ENCODE measurements at places on chromosomes 6 and 20.

- DNase-seq, result no peak
Measured at GRCh38 chr20:13554706-13555105, 84.0 kb downstream of the TASP1 start.

DNA sequence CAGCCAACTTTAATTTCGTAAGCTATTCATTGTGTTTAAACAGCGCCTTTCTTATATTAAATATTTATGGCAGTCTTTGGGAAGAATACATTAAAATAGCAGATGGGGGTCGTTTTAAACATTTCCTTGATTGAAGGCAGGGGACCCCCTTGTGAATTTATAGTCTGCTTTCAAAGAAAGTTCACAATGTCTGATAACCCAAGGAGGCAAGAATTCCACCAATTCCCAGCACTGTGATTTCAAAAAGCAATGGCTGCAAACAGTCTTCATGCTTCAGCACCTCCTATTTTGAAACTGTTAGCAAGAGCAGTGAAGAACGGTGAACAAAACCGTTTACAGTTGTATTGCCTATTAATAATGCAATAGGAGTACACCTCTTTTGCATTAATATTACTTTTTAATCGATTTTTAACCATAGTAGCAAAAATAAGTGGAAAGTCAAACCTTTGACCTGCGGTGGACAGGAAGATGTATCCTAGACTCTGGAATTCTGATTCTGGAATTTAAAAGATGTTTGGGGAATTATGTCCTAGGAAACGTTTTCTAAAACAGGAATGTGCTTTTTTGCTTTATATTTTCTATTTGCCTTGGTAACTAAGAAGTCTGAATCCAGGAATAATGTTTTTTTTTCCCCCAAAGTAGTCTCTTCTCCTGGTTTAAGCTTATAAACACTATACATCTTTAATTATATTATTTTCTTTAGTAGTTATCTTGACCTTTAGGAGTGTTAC is 393.0 kb downstream of the CDKAL1 start:
- DNase-seq, result no peak

- DNase-seq, result no peak
Measured at GRCh38 chr6:143215771-143216170, 155.1 kb downstream of the AIG1 start.

DNA sequence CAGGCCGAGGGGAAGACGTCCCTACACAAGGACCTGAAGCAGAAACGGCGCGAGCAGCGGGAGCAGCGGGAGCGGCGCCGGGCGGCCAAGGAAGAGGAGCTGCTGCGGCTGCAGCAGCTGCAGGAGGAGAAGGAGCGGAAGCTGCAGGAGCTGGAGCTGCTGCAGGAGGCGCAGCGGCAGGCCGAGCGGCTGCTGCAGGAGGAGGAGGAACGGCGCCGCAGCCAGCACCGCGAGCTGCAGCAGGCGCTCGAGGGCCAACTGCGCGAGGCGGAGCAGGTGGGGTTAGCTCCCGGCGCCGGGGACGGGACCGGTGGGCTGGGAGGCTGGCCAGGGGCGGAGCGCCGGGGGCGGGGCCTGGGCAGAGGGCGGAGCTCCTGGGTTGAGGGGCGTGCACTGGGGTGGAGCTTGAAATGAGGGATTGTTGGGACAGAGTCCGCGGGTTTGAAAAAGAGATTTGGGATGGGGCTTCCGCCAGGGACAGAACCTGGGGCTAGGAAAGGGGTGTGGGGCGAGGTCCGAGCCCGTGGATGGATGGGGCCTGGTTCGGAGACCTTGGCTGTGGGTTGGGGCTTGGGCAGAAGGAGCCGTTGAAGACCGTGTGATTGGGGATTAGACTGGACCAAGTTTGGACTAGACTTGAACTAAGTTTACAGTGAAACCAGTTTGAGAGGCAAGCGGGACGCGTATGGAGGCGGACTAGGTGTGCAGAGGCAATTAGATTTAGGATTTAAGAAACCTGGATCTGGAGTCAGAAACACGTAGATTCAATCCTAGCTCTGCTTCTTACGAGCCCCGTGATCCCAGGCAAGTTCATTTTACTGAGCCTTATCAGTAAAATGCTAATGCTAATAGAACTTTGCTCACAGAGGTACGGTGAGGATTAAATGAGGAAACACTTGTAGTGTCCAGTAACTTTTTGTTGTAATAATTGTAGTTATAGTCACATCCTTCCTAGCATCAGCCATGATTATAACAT is 20.9 kb downstream of the DEF6 start:
- DNase-seq, result no peak

DNA sequence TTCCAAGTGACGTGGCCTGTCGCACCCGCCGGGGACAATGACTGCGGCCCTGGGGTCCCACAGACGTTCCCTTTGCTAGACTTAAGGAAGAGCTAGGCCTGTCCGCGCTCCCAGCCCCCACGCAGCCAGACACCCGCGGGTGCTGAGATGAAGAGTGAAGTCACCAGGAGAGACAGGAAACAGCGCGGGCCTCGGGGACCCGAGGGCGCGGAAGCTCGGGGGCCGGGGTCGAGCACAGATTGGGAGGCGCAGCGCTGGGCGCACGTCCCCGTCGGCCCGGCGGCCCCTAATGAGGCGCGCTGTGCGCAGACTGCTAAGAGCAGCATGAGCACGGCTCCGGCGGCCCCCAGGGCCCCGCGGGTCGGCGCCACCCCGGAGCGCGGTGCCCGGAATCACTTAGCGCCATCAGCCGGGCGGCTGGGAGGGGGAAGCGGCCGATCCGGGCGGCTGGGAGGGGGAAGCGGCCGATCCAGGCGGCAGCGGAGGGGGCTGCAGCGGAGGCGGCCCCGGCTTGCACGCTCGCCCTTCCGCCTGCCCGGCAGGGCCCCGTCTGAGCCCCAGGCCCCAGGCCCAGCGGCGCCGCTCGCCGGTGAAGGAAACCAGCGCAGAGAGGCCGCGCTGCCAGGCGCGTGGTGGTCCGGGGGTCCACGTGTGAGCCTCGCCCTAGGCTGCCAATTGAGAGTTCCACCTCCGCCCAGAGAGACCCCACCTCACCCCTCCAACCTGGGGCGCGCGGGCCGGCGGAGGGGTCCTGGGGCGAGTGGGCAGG is 8.3 kb upstream of the AVP start:
- no peak for DNase-seq

GRCh38 chr20:51739722-51740249 is 28.4 kb downstream of the ATP9A start:
- no peak for DNase-seq

DNA sequence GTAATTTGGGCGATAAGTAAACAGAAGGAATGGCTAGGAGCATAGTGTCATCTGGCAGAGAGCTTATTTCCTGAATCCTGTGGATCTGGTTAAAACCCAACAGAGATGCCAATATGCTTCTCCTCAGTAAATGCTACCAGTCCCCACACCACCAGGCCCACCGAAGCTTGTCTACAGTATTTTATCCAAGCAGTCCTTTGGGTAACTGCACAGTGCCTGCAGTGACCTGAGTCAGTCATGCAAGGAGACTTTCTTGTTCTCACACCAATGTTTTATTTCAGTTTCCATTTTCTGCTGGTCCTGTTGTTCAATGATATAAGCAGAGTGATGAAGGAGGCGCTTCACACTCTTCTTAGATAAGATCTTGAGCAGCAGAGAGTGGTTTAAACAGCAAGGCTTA is 326.3 kb downstream of the RIMS1 start:
- DNase-seq, result no peak

GRCh38 chr20:3514012-3514642 is 43.3 kb downstream of the ATRN start:
- no peak for DNase-seq

GRCh38 chr6:40922281-40922680 is 116.7 kb downstream of the UNC5CL start:
- no peak for DNase-seq

- DNase-seq, result no peak
Measured at GRCh38 chr6:128282961-128283360, 237.4 kb downstream of the PTPRK start.

DNA sequence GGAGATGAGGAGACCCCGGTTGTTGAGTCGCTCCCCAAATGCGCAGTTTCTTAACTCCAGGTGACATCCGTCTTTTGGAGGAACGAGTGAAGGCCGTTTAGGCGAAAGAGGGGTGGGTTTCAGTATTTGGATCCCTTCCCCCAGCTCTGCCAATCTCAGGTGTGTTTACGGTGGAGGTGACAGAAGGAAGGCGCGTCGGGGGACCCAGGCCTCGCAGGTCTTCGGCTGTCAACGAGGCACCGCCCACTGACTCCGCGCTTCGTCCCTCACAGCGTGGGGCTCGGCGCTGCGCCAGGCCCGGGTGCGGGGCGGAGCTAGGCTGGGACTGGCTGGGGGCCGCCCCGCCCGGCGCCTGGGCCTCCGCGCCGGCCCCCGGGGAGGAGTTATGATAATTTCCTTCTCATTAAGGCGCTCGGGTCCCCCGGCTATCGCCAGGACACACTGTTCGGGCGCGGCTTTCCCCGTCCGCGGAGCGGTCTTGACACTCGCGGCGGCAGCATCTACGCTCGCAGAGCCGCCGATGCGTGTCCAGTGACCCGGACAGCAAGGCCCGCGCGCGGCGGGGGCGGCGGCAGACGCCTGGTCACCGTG is at the start of gene TFAP2C:
Gene TFAP2C (plus strand): TSS at position 434 of the 591 bp plus-strand sequence. CDS start 239 bp downstream, outside the sequence.
- no peak for DNase-seq

GRCh38 chr6:24127316-24127715 is 1.3 kb downstream of the NRSN1 start:
- DNase-seq, result no peak

- DNase-seq, result no peak
Measured at GRCh38 chr6:83517500-83517899, 5.2 kb downstream of the PRSS35 start.

DNA sequence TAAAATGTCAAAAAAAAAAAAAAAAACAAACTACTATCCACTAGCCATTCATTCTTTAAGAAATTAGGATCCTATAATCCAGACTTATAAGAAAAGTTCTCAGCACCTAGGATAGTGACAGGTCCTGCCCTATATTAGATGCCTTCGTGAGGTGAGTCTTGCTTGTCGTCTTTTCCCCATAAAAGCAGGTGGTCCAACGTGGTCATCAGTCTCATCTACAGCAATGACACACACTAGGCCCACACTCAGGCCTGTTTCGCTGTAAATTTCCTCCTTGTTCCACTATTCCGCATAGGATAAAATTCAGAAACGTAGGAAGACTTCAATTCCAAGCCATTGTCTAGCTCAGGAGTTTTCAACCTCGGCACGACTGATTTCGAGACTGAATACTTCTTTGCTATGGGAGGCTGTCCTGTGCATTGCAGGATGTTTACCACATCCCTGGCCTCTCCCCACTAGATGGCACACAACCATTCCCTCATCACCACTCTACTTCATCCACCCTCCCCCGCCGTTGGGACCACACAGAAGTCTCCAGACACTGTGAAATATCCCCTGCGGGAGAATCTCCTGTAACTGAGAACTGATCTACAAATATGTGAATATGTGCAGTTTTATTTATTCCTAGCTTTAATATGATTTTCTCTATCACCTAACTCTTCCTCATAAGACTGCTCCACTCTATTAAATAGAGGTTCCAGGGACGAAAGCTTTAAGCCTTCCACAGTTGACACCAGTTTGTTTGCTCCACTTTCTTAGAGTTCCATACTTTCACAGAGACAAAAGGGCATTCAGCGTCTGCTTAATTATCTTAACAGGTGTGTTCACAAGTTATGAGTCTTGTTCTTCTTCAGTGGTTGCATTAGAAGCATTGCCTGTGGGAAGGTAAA is 346.3 kb downstream of the BMP2 start:
- no peak for DNase-seq

- DNase-seq, result no peak
Measured at GRCh38 chr6:109015176-109015575, 79.5 kb downstream of the SESN1 start.

DNA sequence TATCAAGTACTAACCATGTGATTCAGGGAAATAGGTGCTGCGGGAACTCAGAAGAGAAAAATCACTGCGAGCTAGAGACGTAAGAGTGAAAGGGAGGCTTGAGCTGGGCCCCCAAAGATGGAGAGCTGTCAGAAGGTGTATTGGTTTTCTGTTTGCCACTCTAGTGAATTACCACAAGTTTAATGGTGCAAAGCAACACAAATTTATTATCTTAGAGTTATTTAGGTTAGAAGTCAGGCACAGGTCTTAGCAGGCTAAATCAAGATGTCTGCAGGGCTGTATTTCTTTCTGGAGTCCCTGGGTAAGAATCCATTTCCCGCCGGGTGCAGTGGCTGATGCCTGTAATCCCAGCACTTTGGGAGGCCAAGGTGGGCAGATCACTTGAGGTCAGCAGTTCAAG is 2.5 kb downstream of the ZSWIM3 start:
- no peak for DNase-seq

DNA sequence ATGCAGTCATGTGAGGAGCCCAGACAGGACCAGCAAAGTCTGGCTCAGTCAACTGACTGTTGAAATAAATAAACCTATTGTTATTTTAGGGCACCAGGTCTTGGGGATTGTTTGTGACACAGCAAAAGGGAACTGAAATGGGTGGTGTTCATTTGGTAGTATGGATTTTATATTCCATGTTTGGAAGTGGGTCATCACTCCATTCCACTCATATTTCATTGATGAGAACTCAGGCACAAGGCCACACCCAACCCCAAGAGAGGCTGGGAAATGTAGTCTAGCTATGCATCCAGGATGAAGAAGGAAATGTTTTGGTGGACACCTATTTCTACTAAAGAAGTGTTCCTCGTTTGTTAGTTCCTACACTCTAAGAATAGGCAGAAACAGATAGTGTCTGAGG is 64.9 kb upstream of the BTBD3 start:
- DNase-seq, result no peak

DNA sequence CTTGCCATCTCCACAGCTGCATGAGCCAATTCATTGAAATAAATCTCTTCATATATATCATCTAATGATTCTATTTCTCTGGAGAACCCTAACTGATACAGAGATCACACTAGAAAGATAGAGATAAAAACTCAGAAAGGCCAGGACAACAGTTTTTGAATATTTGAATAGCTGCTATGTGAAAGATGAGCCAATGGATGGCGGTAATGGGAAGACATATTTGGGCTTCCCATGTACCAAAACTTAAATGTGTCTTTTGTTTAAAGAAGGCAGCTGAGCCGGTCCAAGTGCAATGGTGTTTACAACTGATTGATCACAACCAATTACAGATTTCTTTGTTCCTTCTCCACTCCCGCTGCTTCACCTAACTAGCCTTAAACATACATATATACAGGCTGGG is 35.1 kb downstream of the SGK1 start:
- no peak for DNase-seq

Measured in CD4-positive, alpha-beta T cell treated with Interleukin-4 for 4 hours (primary cell).